ENCODE measurements at places on chromosomes 16 and 17.
A peak's percentile ranks its signal among the peaks of the same experiment; 100 is the strongest.

DNA sequence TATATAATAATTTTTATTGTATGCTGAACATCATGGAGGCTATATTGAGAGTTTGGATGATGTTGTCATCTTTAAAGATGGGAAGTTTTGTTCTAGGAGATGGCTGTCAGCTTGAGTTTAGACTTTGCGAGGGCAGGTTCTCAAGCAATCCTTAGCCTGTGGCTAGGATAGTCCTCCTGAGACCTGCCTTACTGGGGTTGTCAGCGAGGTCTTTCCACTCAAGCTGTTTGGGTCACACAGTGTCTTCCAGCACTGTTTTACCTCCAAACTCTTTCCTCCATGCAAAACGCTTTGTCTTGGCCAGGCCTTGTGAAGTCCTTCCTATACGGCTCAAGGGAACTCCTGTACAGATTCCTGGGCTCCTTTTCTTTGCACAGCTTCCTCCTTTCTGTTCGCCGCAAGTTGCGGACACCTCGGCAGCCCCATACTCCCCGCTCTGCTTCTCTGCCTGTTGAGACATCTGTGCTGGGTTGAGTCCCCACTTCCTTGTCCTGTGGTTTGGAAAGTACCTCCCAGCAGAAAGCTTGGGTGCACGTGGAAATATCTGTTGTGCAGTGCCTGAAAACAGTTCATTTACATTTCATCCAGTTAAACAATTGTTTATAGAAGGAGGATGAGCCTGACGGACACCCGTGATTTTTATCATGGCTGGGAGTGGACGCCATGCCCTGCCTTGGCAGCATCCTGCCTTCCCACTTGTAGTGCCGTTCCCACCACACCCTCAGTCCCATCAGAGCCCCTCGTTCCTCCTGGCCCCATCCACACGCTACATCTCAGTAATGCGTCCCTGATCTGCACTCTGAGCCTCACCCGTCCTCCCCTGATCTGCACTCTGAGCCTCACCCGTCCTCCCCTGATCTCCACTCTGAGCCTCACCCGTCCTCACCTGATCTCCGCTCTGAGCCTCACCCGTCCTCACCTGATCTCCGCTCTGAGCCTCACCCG, 55.0 kb upstream of the CBFA2T3 start:
- DNase-seq: no peak

DNA sequence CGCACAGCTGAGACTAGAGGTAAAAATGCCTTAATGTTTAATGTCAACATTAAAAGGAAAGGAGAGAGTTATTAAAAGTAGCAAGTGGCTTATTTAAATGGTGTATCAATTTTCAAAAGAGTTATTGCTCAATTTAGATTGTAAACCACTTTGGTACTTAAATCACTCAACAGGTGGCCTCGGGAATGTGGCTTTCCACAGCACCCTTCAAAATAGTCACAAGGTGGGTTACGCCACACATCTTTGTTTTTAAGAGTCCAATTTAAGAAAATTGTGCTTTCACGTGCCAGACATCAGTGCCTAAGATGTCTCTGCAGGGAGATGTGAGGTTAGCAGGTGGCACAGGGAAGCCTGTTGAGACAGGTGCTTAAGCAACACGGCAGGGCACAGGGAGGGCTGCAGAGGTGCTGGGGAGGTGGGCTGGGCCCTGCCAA, 27.5 kb upstream of the ADCY7 start:
- DNase-seq: no peak

GRCh38 chr17:30226878-30227277, 8.6 kb downstream of the SLC6A4 start:
- no peak for DNase-seq

- no peak for DNase-seq
These were observed 628.1 kb downstream of the WWOX start for GRCh38 chr16:78727536-78727935.

GRCh38 chr17:39625198-39625785, 1.5 kb upstream of the PPP1R1B start:
- DNase-seq: no peak

GRCh38 chr16:15460601-15461000, 26.2 kb downstream of the BMERB1 start:
- no peak for DNase-seq

GRCh38 chr16:83799336-83799735, 8.4 kb upstream of the HSBP1 start:
- DNase-seq: no peak

GRCh38 chr17:76506408-76507345, 5.5 kb upstream of the RHBDF2 start:
- peak; percentile 93 for DNase-seq

- peak; percentile 97 for DNase-seq
These were observed at the start of gene COPS3 for GRCh38 chr17:17280613-17281549. Gene COPS3 (minus strand): TSS chr17:17281246. CDS start chr17:17281186, 60 bp downstream.

DNA sequence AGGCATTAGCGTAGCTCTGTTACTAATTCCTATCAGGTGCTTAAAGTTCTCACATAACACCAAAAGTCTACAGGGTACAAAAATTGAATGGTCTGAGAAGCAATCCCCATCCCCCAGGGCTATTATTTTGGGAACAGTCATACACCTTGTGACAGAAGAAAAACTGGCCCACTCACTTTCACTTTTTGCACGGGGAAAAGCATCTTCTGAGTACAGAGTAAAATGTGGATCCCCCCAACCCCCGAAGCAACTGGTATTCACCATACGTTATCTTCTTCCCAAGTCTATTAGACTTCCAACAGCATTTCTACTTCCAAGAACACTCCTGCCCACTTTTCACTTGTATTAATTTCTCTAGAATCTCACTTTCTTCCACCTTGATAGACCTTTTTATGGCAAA, 11.8 kb downstream of the GGA3 start:
- no peak for DNase-seq

DNA sequence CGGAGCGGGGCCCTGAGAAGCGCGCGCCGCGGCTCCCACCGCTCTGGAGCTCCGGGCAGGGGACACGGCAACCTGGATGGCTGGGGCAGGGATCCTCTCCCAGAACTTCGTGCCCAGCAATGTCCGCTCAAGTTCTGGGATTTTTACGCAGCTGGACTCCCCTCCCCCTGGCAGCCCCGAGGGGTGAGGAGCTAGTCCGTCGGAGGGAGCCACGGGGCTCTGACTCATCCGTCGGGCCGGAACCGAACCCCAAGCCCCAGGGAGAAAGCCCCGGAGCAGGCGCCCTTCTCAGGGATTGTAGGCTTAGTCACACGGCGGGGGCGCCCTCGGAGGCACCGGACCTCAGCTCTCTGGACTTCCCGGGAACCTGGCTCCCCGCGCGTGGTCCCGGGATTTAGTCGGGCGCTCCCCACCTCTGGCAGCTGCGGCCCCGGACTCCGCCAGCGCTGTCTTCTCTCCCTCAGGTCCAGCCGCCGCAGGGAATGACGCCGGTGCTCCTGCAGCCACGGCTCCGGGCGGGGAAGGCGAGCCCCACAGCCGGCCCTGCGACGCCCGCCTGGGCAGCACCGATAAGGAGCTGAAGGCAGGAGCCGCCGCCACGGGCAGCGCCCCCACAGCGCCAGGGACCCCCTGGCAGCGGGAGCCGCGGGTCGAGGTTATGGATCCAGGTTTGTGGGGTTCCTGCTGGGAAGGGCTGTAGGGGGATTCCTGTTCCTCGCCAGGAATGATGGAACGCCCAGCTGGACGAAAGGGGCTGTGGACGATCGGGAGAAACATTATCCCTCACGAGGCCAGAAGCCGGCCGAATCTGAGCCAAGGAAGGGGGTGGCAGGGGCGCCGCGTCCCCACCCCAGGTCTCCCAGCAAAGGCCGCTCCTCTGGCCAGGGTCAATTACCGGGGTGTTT, 830 bp downstream of the SPHK1 start:
- DNase-seq: no peak

All from right forelimb (tissue), 1 donor.